Effector memory CD4-positive, alpha-beta T cell (primary cell): ENCODE measurements at places on chromosomes 1 and 21.

- DNase-seq = no peak
These were observed 21.0 kb upstream of the ARF1 start for GRCh38 chr1:228061411-228062084.

DNA sequence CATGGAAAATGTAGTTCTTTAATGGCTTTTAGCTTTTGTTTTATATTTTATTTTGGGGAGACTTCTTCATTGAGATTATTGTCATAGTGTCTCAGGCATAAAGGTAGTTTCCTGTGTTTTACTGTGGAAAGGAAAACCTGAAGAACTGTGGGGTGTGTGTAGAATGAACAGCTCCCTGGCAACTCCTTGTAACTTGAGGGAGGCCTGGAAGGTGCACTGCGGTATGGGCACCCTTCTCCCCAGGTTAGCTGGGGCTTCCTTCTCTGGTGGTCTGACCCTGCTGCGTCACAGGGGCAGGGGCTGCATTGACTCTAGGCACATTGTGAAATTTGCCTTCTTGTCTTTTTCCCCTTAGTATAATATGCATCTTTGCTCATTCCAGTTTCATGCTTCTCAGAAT, 1.7 kb downstream of the ATP1B1 start:
- no peak for DNase-seq

DNA sequence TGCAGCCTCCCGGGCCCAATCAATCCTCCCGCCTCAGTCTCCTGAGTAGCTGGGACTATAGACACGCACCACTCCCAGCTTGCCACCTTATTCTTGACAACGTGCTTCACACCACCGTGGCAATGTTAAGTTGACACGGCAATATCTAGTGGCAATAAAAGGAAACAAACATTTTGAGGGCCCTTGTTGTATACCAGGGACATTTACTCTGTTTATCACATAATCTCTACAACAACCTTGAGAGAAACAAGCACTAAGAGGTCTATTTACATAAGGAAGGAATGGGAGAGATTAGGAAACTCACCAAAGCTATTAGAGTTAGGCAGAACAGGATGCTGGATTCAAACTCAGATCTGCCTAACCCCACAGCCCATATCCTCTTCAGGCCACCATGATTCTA, 3.1 kb downstream of the KLHDC8A start:
- no peak for DNase-seq

- no peak for DNase-seq
These were observed 55.7 kb downstream of the NID1 start for GRCh38 chr1:236009191-236009590.

DNA sequence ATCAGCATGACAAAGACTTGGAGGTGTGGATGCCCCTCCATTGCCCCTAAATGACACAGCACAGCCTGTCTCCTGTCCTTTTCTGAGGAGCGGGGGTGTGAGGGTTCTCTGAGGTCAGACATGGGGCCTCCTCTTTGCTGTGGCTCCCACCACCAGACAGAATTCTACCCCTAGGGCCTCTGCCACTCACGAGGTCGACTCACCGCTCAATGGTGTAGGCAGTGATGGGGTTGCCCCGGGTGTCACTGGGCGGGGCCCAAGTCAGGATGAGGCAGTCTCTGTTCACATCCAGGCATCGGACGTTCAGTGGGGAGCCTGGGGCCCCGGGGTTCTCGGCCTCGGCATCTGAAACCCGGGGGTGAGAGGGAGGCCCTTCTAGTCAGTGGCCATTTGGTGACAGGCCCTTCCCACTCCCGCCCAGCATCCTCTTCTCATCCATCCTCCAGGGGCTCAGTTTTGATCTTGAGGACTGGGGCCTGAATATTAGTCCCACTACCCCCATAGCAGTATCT, 19.9 kb downstream of the MYOM3 start:
- no peak for DNase-seq

DNA sequence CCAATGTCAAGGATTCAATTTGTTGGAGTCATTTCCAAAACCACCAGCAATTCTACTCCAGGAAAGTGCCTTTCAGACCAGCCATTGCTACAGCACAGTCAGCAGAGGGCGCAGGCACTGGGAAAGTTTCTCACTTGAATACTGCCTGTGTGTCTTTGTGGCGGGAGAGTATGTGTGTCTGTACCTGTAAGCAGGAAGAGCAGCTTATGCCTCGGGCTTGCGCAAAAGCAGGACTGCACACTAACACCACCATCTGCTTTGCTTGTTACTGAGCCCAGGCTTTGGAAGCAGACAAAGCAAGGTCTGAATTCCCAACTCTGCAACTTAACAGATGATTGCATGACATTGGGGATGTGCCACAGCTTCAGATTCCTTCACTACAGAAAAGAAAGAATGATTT, 7.0 kb upstream of the CTSE start:
- DNase-seq = peak; percentile 45

GRCh38 chr1:47924270-47925048, 72.7 kb downstream of the TRABD2B start:
- DNase-seq = no peak

GRCh38 chr1:203177036-203177405, 1.4 kb upstream of the MYBPH start:
- DNase-seq = no peak

GRCh38 chr21:33293811-33294216, 27.6 kb downstream of the IL10RB start:
- DNase-seq = no peak

DNA sequence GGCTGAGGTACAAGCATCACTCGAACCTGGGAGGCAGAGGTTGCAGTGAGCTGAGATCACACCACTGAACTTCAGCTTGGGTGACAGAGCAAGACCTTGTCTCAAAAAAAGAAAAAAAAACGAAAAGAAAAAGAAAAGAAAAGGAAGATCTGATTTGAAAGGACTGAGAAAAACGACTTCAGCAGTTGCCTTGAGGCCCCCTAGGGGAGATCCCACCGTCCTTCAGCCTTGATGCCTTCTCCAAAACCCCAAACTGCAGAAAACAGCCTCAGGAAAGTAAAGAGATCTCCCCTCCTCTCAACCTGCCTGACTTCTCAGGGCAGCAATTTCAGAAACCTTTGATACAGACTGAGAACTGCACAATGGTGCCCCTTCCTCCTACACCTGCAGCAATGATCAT, 50.9 kb upstream of the BCAR3 start:
- no peak for DNase-seq

DNA sequence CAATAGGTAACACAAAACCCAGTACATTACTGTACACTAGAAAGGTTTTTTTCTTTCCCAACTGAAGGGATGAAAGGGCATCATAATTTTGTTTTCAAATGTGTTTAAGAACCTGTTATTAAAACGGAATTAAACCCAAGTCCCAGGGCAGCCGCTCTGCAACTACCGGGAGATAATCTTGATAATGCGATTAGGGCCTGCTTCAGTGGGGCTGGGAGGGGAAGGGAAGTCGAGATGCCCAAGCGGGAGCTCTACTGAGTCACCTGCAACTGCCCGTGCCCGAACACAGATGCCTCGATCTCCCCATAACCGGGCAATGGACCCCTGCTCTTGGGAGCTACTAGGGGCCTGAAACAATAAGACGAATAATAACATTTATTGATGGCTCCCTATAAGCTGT, 61.4 kb downstream of the KAZN start:
- no peak for DNase-seq

DNA sequence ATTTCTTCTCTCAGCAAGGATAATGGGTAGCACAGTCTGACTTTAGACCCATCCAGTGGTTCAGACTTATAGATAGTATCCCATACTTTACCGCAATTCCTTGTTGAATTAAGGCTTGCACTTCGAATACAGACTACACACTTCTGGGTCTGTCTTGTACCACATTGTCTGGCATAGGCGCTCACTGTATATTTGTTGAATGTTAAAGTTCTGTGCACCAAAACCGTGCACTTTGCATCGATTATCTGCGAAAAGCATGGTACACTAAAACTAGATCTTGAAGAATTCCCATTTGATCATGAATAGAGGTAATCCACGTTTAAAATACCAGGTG, 556 bp upstream of the RYR2 start:
- no peak for DNase-seq

DNA sequence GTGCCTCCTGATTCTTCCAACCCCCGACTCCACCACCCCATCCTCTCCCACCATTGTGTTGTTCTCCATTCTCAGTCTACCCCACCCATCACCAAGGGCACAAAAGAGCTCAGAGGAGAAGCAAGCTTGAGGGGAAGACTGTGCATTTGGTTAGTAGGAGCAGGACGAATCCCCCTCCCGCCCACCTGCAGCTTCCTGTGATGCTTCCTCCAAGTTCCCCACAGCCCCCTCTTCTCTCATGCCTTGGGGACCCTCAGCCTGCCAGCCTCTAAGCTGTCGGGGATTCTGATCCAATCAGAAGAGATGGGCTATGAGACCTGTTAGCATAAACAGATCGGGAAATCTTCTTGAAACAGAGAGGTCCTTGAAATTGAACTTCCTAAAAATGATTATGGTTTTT, 22.2 kb upstream of the CAPZB start:
- DNase-seq = no peak

GRCh38 chr1:69755647-69756046, 187.9 kb downstream of the LRRC7 start:
- no peak for DNase-seq

GRCh38 chr1:19785660-19786059, 14.1 kb downstream of the TMCO4 start:
- no peak for DNase-seq

DNA sequence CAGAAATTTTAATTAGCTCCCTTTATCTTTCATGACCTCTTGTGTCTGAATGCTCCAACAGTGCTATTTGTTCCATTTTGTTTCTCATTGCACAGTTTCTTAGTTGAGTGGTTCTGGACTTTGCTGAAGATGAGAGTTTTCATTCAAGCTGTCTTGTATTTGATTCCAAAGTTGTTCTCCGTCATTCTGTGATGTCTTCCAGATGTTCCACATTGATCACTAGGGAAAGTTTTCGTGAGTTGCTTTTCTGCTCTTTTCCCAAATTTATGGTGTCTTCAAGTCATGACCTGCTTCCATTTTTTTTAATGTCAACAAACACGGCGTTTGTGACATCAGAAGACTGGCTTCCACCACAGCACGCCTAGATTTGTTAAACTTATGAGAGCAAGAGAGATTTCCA, 575.5 kb downstream of the MRPL39 start:
- no peak for DNase-seq

GRCh38 chr1:246566813-246567645, 773 bp downstream of the CNST start:
- DNase-seq = no peak

GRCh38 chr1:84506729-84507453, 510 bp upstream of the GNG5 start:
- DNase-seq = no peak

DNA sequence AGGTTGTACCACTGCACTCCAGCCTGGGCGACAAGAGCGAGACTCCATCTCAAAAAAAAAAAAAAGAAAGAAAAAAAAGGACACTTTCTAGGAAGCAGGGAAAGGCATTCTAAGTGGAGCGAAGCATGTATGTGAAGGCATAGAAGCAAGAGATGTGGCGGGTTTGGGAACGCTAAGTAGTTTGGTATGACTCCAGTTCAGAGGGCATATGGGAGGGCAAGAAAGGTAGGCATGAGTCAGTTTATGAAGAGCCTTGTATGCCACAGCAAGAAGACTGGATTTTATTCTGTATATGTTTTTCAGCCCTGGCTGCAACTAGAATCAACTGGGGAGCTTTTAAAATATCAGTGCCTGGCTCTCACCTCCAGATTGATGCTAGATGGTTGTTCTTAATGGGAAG, 4.4 kb upstream of the ELOVL1 start:
- DNase-seq = no peak

DNA sequence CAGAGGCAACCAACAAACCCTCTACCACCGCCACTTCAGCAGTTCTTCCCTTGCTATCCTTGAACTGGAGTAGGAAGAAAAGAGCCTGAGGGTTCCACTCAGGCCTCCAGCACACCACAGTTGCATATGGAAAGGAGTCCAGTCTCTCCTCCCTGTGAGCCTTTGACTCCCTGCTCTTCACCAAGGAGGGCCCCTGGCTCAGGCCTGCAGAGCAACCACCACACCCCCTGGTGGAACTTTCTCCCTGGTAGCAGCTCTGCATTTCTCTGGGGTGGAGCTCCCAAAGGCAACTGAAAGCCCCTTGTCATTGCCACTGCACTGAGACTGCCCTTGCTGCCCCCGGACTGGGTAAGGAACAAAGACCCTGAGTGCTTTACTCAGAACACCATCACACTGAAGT, 1021.5 kb upstream of the ADGRL2 start:
- no peak for DNase-seq

- DNase-seq = no peak
These were observed 59.0 kb upstream of the ATP2B4 start for GRCh38 chr1:203567596-203567995.

GRCh38 chr1:234683127-234683860, 73.3 kb upstream of the IRF2BP2 start:
- no peak for DNase-seq

GRCh38 chr1:151711044-151711800, 5.4 kb downstream of the CELF3 start:
- DNase-seq = no peak

GRCh38 chr1:29532285-29532684, 296.0 kb downstream of the PTPRU start:
- DNase-seq = no peak

DNA sequence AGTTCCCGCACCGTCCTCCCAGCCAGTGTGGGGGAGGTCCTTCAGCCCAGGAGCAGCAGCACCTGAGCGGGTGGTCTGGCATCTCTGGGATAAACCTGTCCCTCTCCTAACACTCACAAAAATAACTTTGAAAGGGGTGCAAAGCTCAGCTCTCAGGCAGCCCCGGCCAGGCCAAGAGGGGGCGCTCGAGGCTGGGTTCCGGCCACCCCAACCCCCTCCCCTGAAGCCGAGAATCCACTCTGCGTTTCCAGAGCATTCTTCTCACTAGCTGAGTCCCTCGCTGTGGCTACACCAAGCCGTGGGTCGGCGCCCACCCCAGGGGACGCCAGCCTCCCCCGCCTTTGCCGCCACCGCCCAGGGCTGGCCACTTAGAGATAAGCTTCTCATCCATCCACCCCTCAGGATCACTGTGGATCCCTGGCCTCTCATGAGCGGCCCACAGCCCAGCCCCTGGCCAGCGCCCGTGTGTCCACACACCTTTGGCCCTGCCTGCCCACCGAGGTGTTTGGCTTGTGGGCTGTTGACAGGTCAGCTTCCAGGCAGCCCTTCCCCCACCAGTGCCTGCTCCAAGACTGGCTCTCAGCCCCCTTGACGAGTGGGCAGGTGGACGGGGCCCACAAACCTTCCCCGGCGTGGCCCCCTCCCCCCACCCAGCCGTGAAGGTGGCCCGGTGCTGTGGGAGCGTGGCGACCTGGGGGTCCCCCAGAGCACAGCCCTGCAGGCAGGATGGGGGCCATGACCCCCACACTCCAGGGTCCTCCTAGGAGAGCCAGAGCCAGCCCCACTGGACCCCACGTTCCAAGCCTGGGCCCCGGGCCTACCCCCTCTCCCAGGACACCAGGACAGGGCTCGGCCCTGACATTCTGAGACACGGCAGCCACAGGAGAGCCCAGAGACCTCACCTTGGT, 1.9 kb downstream of the FTCD start:
- DNase-seq = no peak

GRCh38 chr1:52055066-52055865, at the start of gene TXNDC12:
Gene TXNDC12 (minus strand): TSS chr1:52055191. CDS start chr1:52055096, 95 bp downstream.
- DNase-seq = peak; percentile 49
